ENCODE measurements at places on chromosomes 4 and X.

GRCh38 chr4:150384249-150384648, 197.7 kb upstream of the MAB21L2 start:
- DNase-seq = no peak

DNA sequence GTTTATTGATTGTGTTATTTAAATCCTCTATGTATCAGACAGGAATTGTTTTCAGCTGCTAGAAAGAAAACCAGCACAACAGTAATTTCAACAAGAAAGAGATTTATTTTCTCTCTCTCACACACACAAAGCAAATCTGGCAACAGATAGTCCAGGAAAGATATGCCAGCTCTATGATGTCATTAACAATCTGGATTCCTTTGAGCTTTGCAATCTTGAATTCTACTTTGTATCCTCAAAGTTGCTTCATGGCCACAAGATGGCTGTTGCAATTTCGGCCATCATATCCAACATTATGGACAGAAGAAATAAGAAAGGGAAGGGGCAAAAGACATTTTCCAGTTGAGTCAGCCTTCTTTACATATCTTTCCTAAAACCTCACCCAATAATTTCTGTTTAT, 19.8 kb upstream of the FMR1 start:
- no peak for DNase-seq

GRCh38 chr4:175435381-175435783, 376.7 kb downstream of the GPM6A start:
- DNase-seq = no peak

DNA sequence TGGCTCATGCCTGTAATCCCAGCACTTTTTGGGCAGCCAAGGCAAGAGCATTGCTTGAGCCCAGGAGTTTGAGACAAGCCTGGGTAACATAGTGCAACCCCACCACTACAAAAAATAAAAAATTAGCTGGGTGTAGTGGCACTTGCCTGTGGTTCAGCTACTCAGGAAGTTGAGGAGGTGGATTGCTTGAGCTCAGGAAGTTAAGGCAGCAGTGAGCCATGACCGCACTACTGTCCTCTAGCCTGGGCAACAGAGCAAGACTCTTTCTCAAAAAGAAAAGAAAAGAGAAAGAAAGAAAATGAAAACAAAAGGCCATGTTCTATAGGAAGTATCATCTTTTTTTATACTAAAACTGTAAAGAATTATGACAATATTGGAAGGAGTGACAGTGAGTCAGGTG, 38.5 kb downstream of the NEK1 start:
- no peak for DNase-seq

- no peak for DNase-seq
Measured at GRCh38 chr4:103400405-103400804, 202.3 kb upstream of the CENPE start.

- no peak for DNase-seq
Measured at GRCh38 chr4:130393231-130393630, 1297.3 kb downstream of the C4orf33 start.

- no peak for DNase-seq
Measured at GRCh38 chrX:107541244-107541643, 87.1 kb upstream of the PRPS1 start.

- no peak for DNase-seq
Measured at GRCh38 chr4:121923306-121923705, 28.6 kb downstream of the TRPC3 start.

DNA sequence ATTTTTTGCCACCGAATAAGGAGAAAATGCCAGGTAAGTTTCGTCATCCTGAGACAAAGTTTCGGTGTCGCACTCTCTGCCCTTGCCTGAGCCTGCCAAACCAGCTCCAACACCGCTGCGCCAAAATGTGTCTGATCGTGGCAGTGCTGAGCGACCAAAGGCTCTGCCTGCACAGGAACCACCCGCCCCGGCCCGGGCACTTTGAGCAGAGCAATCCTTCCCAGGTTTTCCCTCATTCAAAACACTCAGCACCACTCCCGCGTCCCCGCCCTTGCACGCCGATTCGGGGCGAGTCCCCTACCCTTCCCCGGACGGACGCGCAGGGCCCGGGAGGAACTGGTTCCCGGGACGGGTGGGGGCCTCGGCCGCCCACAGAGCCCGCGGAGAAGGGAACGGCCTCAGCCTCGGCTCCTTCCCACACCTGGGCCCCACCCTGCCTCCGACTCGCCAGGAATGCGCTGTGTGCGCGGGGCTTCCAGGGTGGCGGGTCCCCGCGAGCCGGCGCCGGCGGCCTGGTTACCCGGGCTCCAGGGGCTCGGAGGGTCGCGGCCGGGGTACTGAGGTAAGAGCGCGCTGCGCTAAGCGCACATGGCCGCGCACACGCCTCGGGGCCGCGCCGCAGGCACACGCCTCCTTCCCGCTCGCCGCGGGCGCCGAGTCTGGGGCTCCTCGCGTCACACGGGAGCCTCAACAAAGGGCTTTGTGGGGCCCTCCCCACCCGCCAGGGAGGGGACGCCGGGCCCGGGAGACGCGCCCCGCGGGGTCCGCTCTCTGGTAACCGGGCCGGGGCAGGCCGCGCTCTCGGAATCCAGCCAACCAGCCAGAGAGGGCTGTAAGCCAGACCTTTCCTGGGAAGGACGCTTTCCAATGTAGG, at the start of gene C4orf36:
TSS of gene C4orf36 (minus strand) at position 661 of the 874 bp plus-strand sequence. CDS start 902 bp downstream, outside the sequence.
- DNase-seq = peak; percentile 84

DNA sequence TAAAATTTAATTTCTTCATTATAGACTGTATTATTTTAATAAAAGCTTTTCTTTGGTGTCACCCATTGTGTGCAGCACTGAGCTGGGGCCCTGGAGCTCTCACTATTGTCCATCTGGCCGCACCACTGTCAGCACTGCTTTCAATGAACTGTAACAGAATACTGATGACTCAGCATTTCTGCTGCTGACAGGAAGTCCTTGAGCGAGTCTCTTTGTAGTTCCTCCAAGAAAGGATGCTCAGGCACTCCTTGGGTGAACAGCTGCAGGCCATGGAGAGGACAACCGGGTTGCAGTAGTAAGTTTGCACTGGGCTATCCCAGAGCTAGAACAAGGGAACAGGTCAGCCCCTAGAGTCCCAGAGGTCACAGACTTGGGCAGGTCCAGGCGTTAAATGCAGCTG, 81.6 kb downstream of the SORBS2 start:
- DNase-seq = no peak

DNA sequence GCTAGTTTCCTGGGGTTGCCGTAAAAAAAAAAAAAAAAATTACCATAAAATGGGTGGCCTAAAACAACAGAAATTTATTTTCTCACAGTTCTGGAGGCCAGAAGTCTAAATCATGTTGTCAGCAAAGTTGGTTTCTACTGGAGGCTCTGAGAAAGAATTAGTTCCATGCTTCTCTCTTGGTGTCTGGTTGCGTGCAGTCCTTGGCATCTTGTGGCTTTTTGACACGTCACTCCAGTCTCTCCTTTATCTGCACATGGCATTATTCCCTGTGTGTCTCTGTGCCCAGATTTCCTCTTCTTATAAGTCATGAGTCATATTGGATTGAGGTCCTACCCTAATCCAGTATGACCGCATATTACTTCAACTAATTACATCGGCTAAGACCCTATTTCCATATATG, 38.7 kb downstream of the SPATA4 start:
- no peak for DNase-seq

DNA sequence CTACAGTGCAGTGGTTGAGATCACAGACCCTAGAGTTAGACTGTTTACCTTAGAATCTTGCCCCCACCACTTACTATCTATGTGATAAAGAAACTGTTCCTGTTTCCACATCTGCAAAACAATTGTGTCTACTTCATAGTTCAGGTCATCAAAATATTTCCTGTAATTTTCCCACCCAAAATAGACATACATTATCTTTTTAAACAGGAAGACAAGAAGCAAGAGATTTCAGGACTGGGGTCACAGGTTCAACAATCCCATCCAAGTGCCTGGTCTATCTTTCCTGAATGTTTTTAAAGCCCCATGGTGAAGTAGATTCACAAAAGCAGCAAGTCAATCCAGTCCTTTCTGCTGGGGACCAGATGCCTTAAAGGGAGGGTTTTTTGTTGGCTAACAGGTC, 41.8 kb upstream of the CT47C1 start:
- DNase-seq = no peak

DNA sequence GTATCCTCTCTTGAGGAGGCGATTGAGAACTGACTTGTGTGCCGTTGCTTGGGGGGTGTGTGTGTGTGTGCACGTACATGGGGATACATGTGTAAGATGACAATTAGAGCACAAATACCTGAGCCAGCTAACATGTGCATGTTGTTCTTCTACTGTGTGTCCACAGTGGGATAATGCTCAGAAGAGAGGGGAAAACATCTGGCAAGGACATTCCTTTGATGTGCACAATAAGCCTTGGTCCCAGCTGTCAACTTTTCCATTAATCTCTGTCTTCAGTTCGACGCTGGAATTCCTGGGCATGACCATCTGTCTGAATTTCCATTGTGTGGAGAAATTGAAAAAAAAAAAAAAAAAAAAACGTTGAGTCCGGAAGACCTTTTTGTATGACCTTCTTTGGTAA, 592.0 kb upstream of the GALNTL6 start:
- no peak for DNase-seq

DNA sequence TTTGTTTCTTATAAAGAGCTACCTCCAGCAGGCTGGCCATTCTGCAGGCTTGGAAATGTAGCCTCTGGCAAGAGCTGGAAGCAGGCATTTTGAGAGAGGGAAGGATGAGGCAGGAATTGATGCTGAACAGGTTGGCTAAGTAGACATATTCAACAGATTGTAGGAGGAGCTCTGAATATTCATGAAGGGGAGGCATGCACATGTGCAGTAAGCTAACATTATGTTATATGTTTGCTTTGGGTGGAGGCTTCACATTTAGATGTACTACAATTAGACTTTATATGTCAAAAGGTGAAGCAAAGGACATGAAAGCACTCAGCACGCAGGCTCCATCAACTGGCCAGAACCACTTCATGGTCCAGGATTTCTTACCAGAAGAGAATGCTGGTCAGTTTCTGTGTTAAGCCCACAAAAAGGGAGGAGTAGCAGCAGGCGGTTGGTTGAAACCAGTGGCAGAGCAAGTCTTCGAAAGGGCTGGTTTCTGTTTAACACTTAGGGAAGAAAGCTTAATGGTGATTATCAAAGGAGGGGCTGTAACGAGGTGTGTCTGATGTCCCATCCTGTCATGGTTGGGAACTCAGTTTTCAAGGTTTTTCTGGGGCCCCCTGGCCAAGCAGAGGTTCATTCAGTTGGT, 54.8 kb downstream of the FGFBP1 start:
- DNase-seq = no peak

- no peak for DNase-seq
Measured at GRCh38 chr4:107818301-107818910, 6.3 kb upstream of the SGMS2 start.

- peak; percentile 56 for DNase-seq
Measured at GRCh38 chr4:143482840-143483239, 30.7 kb upstream of the SMARCA5 start.

GRCh38 chr4:89070041-89070440, 13.1 kb upstream of the FAM13A start:
- DNase-seq = no peak

GRCh38 chr4:29046781-29047180, 1673.4 kb upstream of the PCDH7 start:
- no peak for DNase-seq

Data from G401 (cell line).